ENCODE measurements at places on chromosomes 5 and 9.

DNA sequence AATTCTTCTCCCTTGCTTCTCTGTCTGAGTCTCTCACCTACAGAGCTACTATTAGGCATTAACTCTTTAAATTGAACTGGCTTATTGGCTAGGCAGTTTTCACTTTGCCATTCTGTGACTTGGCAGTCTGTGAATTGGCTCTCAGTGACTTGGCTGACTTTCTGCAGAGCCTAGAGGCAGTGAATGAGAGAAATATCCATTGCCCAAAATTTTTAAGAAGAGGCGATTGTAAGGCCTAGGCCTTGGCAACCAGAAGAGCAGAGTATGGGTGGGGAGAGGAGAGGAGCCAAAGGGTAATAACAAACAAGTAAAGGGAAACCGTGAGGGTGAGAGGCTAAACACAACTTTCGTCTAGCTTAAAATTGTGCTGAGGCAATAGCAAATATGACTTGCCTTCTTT, 176.7 kb downstream of the PRR16 start:
- no peak for DNase-seq

DNA sequence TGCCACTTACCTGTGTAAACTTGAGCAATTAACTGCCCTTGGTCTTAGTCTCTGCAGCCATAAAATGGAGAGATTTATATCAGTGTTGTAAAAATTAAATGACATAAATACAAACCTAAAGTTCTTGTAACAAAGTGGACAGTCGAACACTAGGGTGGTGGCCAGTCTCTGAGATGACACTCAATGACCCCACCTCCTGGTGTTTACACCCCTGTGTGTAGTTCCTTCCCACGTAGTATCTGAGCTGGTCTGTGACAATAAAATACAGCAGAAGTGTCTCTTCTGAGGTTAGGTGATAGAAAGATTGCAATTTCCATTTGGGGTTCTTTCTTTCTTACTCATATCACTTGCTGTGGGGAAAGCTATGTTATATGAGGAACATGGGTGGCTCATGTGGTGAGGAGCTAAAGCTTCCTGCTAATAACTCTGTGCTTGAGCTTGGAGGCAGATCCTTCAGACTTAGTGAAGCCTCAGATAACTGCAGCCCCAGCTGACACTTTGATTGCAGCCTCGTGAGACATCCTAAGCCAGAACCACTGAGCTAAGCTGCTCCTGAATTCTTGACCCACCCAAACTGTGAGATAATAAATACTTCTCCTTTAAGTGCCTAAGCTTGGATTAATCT, 173.4 kb upstream of the CHD1 start:
- DNase-seq = no peak

GRCh38 chr5:5071554-5071953, 68.6 kb upstream of the ADAMTS16 start:
- no peak for DNase-seq

DNA sequence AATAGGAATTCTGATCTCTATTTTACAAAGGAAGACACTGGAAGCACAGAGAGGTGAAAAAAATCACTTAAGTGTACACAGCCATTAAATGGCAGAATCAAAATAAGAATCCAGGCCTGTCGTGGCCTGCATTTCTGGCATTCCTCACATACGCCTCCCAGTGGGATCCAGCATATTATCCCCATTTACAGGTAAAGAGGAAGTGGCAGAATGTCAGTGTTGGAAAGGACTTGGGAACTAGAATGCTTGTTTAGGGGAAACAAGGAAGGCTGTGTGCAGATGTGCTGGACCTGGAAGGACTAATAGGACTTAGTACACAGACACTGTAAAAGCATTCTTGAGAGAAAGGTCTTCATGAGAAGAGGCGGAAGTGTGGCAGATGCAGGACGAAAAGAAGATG, 241.8 kb downstream of the TRIM32 start:
- DNase-seq = no peak

- no peak for DNase-seq
These were observed 15.4 kb upstream of the C9 start for GRCh38 chr5:39379693-39380092.

DNA sequence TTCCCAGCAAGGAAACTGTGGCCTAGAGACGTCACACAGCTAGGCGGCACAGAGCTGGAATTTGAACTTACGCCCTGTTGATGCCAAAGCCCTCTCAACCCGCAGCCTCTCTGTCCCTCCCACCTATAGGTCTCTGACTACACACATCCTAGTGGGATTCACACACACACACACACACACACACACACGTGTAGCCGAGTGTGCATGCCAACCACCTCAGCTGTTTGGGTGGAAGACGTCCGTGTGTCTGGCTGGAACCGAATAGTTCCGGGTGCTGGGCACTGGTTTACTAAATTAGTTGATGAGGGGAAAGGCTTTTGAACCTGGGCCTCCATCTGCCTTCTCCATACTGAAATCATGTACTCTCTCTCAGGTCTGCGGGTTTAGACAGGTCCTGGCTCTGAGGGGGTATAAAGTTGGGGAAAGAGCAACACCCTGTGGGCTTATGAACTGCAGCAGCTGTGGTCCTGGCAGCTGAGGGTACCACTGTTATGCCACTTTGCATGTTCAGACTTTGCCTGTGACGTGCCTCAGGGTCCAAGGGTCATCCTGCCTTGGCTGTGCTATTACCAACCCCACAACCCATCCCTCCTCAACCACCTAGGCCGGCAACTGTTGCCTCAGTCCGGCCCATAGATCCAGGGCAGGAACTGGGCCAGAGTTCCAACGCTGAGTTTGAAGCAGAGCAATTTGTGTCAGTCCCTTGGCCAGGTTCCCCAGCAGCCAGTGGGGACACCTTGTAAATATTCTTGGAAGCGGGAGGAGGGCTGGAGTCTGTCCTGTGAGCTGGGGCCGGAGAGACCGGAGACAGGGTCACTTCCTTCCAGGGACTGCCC, 50.5 kb downstream of the PSD2 start:
- DNase-seq = no peak

GRCh38 chr5:37308793-37309192, 59.6 kb upstream of the CPLANE1 start:
- no peak for DNase-seq

GRCh38 chr5:167639273-167639672, 652.2 kb upstream of the WWC1 start:
- DNase-seq = no peak

GRCh38 chr5:169494941-169495548, 88.5 kb upstream of the SPDL1 start:
- DNase-seq = no peak

DNA sequence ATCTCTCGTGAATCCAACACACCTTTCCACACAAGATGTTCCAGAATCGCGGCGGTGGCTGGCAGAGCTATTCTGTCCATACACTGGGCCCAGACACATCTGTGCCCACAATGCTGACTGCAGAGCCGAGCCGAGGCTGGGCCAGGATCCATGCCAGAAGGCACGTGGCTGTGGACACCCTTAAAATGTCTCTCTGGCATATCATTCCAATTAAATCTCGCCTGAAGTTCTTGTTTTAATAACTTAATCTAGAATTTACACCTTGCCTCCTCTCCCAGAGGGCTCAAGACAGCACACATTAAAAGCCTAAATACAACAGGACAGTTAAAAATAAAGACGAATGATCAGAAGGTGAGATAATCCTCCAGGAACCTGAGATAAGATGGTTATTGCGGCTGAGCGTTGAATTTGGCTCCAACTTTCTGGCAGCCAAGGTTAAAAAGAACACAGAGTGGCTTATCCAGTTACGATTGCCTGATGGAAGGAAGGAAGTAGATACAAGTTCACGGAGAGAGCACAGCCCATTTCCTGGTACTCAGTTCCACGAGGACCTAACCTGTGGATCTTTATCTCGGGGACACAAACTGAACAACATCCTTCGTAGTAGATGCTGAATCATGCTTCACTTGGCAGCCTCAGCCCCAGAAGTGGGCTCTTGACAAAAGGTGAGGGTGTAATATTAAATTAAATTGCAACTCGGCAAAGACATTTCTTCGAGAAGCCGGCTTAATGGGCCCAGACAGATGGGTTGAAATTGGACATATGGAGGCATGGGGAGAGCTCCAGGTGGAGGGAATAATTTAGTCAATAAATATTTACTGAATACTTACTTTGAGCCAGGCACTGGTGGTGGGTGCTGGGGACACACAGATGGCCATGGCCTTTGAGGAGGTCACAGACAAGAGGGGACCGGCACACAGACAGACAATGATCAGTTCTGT, 86.0 kb upstream of the TBC1D2 start:
- DNase-seq = no peak

Measured in stimulated activated CD8-positive, alpha-beta memory T cell treated with anti-CD3 and anti-CD28 coated beads, Interleukin-2, amount 100 ng/mL, for 1 hour (primary cell).